ENCODE measurements at places on chromosomes 4 and X.

- no peak for DNase-seq
Measured at GRCh38 chr4:53076374-53076958, 214.3 kb downstream of the RASL11B start.

- no peak for DNase-seq
Measured at GRCh38 chrX:41491267-41492004, 44.3 kb downstream of the NYX start.

GRCh38 chr4:83993774-83994173 lies 457.9 kb downstream of the GPAT3 start:
- DNase-seq: no peak

DNA sequence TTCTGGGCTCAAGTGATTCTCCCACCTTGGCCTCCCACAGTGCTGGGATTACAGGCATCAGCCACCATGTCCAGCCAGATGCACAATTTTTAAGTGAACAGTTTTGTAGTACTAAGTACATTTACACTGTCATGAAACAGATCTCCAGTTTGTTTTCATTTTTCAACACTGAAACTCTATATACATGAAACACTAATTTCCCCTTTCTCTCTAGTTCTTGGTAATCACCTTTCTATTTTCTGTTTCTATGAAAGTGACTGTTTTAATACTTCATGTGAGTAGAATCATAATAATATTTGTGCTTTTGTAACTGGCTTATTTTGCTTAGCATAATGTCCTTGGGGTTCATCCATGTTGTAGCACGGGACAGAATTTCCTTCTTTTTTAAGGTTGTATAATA lies 237.4 kb downstream of the CAMK2D start:
- DNase-seq: no peak

DNA sequence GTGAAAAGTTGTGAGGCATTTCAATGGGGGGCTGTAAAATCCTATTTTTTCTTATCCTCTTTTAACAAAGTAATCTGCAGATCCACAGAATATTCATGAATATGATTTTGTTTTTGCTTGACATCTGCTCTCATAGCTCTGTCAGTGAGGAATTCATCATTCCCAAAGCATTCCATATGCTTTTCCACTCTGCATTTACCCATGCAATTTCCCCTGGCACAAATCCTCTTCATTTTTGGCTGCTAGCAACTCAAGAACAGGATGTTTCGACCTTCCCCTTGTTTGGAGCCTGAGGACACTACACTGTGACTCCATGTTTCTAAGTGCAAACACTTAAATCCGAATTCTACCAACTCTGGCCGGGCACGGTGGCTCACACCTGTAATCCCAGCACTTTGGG lies 48.5 kb downstream of the KLHL15 start:
- no peak for DNase-seq

- DNase-seq: no peak
Measured at GRCh38 chrX:20227116-20227515, 39.6 kb downstream of the RPS6KA3 start.

DNA sequence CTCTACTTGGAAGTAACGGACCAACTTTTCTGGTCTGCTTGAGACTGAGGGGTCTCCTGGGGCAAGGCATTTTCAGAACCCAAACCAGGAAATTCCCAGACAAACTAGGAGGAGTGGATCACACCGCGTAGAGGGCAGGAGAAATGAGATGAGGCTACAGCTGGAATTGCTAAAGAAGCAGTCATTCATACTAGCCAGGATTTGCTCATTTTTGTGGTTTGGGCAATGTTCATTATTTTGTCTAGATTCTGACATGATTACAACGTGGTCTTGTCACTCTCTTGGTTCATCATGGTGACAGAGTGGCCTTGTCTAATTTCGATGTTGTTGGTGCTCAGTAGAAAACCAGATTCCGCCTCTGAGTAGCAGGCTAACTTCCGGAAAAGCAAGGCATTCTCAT lies 63.2 kb downstream of the BANK1 start:
- DNase-seq: no peak

DNA sequence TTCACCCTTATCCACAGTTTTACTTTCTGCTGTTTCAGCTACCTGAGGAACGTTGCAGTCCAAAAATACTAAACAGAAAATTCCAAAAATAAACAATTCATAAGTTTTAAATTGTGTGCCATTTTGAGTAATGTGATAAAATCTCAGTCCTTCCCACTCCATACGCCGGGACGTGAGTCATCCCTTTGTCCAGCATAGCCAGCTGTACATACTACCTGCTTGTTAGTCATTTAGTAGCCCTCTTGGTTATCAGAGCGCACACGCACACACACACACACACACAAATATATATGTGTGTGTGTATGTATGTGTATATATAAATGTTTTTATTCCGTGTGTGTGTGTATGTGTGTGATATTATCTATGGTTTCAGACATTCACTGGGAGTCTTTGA lies 4.8 kb upstream of the CCSER1 start:
- no peak for DNase-seq

DNA sequence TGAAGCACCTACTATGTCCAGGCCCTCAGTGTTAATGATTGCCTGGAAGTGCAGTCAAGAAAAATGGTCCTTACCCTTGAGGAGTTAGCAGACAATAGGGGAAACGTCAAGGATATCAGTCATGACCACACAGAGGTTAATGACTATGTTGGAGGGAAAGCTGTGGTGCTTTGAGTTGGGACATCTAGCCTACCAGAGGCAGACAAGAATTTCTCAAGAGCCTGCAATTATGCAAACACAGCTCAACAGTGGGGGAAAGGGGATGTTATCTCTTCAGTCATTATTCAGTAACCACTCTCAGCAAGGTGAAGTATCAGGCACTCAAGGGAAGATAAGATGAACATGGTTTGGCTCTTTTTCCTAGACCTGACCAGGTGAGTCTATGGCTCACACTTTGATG lies 7.0 kb upstream of the FGFBP1 start:
- no peak for DNase-seq

- DNase-seq: no peak
Measured at GRCh38 chr4:169583563-169583962, 28.8 kb downstream of the NEK1 start.

GRCh38 chrX:133151336-133151735 lies 54.4 kb upstream of the USP26 start:
- DNase-seq: no peak

GRCh38 chrX:112946227-112946626 lies 105.6 kb upstream of the AMOT start:
- DNase-seq: no peak

GRCh38 chr4:125198916-125199315 lies 115.8 kb upstream of the FAT4 start:
- no peak for DNase-seq

GRCh38 chr4:14383652-14384051 lies 618.6 kb upstream of the CPEB2 start:
- DNase-seq: no peak

- no peak for DNase-seq
Measured at GRCh38 chr4:121583396-121583795, 113.4 kb downstream of the ANXA5 start.

DNA sequence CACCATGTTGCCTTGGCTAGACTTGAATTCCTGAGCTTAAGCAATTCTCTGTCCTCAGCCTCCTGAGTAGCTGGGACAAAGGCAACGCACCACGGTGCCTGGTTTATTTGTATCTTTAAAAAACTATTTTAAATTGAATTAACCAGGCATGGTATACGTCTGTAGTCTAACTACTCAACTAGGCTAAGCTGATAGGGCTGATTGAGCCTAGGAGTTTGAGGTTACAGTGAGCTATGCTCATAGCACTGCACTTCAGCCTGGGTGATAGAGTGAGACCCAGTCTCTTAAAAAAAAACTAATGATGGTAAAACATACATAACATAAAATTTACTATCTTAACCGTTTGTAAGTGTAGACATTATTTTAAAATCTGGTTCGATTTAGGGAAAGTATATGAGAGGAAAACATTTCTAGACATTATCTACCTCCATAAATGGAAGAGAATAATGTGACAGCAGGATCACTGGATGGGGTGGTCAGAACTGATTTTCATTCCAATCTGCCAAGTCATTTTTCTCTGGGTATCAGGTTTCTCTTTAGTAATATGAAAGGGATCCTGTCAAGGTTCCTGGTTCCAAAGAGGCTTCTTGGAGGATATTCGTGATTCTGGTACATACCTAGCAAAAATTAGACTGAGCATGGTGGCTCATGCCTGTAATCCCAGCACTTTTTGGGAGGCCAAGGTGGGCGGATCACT lies 8.7 kb upstream of the ITGB1BP2 start:
- DNase-seq: no peak

DNA sequence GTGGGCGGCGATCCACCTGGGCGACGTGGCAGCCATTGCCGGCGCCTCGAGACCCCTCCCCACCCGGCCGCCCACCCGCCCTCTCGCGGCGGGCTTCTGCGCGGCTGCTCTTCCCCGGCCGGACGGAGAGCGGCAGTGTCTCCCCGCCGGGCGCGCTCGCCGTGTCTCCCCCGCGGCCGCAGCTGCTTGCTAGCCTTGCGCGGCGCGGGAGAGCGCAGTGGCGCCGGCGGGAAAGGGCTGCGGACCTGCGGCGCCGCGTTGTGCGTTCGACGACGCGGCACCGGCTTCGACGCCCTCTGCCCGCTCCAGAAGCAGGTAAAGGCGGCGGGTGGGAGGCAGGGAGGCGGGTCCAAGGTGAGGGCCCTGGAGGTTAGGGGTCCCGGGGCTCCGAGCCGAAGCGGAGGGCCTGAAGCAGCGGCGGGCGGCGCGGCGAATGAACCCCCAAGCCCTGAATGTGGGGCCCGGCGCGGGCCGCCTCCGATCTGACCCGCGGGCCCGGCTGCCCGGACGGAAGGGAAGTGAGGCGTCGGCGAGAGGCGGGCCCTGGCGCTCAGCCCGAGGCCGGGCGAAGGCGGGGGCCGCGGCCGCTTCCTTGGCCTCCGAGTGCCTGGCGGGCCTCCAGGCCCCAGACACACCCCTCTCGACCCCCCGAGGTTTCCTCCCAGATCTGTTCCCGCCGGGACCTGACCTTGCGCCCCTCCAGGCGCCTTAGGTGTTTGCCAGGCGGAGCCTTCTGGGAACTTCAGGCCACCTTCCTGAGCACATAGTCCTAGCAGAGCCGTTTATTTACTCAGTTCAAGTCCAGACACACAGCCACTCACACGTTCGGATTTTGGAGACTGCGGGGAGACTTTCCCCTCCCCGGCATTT lies at the start of gene N4BP2:
Gene N4BP2 (plus strand): TSS at position 135 of the 870 bp plus-strand sequence. CDS start 40,491 bp downstream, outside the sequence.
- DNase-seq: no peak

DNA sequence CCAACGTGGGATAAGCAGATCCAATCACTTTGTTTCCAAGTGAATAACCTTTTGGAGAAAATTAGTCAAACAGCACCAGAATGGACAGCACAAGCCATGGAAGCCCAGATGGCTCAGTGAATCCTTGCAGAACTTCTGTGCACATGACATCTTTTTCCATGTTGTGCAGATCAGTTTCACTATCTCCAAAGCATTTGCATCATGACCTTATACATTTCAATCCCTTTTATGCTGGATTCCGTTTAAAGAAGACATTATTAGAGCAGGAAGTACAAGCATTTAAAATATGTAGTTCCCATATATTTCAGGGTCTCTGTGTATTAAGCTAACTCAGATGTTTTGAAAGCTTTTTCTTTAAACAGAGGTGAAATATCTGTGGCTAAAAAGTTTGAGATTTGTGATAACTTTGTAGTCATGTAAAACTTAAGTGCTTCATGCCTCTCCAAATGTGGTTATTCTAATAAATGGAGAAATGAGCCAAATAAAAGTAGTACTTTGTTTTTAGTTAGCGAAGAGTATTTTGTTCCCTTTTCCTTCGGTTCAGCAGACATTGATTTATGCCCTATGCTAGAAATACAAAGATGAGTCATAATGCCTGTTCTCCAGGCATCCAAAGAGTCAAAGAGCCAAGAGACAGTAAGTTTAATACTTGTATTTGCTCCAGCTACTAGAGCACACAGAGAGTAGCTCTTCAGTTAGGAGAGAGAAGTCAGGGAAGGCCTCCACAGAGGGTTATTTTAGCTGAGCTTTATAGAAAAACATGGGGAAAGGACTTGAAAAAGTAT lies 39.0 kb downstream of the PLAC8 start:
- no peak for DNase-seq

- DNase-seq: no peak
Measured at GRCh38 chr4:75821216-75821615, 81.0 kb downstream of the PPEF2 start.

DNA sequence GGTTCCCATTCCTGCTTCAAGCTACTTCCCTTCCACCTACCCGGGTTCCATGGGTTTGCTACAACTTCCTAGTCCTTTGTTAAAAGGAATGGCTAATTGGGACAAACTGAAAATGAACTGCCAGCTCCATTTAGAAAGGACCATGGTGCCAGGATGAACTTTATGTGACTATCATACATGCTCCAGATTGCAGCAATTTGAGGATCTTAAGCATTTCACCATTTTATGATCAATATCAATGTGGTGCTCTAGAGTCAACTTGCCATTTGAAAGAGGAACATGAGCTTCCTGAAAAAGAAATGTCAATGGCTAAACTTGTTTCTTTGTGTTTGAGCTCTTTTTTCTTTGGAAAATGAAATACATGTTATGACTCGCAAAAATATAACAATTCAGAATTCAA lies 92.7 kb upstream of the IL15 start:
- DNase-seq: no peak

GRCh38 chrX:104166735-104167436 lies 633 bp downstream of the FAM199X start:
- DNase-seq: no peak

Data from cortex of kidney (tissue), 1 donor.